Activated CD8-positive, alpha-beta memory T cell treated with anti-CD3 and anti-CD28 coated beads, Interleukin-2, amount 10 ng/mL, durations not matched to agents 7 days and 5 days (primary cell): ENCODE measurements at places on chromosomes 6 and 20.

GRCh38 chr6:4925580-4925979, 78.3 kb downstream of the RPP40 start:
- peaks cover 22% of the 10 kb centered on the region for H3K4me1 ChIP-seq
- H3K4me3 ChIP-seq: no peak overlapping the region
- H3K27me3 ChIP-seq: no peaks in the 10 kb centered on the region
- peaks cover 8% of the 10 kb centered on the region for H3K36me3 ChIP-seq
- no peak for DNase-seq
- no peak overlapping the region for H3K27ac ChIP-seq

- H3K4me3 ChIP-seq: no peak overlapping the region
- H3K4me1 ChIP-seq: no peaks in the 10 kb centered on the region
- DNase-seq: no peak
- H3K27ac ChIP-seq: no peak overlapping the region
- peaks cover 20% of the 10 kb centered on the region for H3K27me3 ChIP-seq
Observed at GRCh38 chr6:136945711-136946121, 23.6 kb downstream of the SLC35D3 start.

GRCh38 chr6:48111143-48111506, at the start of gene PTCHD4:
PTCHD4 (minus strand) TSS chr6:48111197; CDS start chr6:48068957, 42,240 bp downstream.
- DNase-seq: no peak
- H3K4me1 ChIP-seq: no peaks in the 10 kb centered on the region
- no peaks in the 10 kb centered on the region for H3K27me3 ChIP-seq
- no peak within 1 kb of the TSS for H3K27ac ChIP-seq

DNA sequence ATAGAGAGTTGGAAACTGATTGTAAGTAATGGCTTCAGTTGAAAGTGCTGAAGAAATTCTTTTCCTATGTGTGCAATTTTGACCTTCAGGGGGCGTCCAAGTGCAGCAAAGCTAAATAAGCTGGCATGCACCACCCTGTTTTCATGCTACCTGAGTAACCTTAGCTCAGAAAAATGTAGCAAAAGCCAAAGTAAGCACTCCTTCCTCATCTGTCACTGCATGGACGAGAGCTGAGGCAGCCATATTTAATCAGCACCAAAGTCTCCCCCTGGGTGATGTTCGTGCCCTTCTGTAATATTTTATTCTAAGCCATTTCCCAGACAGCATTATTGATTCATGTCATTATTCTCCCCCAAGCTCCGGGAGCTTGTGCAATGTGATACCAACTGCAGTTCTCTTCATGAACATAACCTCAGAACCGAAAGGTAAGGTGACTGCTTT, 123.1 kb downstream of the RPS12 start:
- H3K27ac ChIP-seq: no peak overlapping the region
- DNase-seq: peak; percentile 50
- no peaks in the 10 kb centered on the region for H3K4me1 ChIP-seq
- H3K4me3 ChIP-seq: no peak overlapping the region
- no peaks in the 10 kb centered on the region for H3K36me3 ChIP-seq

DNA sequence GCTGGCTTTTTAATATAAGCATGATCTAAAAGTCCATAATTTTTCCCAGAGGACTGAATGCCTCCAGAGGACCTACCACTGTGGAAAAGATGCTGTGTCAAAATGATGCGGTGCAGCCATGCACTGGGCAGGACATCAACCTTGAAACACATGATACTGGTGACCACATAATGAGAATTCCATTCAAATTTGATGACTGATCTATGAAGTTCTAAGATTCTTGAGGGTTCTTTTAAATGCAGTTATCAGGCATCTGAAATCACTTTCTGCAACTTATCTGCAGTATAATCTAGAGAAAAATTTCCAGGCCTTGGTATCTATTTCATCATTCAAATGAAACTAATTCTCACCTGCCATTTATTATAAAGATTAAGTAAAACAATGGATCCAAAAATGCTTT, 15.0 kb upstream of the MARCKS start:
- H3K27me3 ChIP-seq: peaks cover 19% of the 10 kb centered on the region
- no peaks in the 10 kb centered on the region for H3K36me3 ChIP-seq

GRCh38 chr6:121354764-121355163, 20.5 kb upstream of the TBC1D32 start:
- H3K4me3 ChIP-seq: no peak overlapping the region
- no peaks in the 10 kb centered on the region for H3K4me1 ChIP-seq
- H3K27me3 ChIP-seq: peaks cover 30% of the 10 kb centered on the region
- no peak for DNase-seq
- no peak overlapping the region for H3K27ac ChIP-seq
- no peaks in the 10 kb centered on the region for H3K36me3 ChIP-seq

GRCh38 chr6:22883061-22883717, 313.8 kb downstream of the HDGFL1 start:
- no peak for DNase-seq
- no peak overlapping the region for H3K4me3 ChIP-seq
- no peak overlapping the region for H3K27ac ChIP-seq
- no peaks in the 10 kb centered on the region for H3K27me3 ChIP-seq
- H3K36me3 ChIP-seq: no peaks in the 10 kb centered on the region

DNA sequence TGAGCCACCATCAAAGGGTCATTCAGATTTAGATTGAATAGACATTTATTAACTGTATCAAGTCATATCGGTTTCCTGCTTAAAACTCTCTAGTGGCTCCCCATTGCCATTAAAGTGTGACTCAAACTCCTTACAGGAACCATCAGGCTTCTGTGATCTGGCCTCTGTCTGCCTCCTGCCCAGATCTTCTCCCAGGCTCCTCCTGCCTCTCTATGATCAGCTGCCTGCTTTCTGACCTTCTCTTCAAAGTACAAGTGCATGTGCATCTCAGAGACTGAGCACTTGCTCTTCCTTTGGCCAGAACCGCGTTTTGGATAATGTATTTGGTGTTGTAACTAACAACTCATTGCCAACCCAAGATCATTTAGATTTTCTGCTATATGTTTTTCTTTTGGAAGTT, 52.7 kb downstream of the IL20RA start:
- no peaks in the 10 kb centered on the region for H3K36me3 ChIP-seq
- DNase-seq: no peak
- H3K4me3 ChIP-seq: no peak overlapping the region
- peaks cover 7% of the 10 kb centered on the region for H3K4me1 ChIP-seq

DNA sequence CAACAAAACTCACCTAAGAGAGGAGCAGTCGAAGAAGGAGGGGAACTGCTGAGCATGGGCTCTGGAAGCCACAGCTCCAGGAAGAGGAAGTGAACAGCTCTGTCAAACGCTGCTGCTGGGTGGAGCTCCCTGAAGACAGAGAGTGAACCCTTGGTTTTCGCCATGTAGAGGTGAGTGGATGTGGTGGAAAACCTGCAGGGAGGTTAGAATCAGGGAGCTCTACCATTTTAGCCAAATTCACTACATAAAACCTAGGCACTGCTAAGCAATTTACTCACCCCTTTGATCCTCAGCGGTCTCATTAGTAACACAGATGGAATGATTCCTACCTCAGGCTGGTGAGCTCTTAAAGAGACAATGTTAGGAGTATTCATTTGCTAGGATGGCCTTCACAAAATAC, 19.4 kb upstream of the TFAP2A start:
- peaks cover 17% of the 10 kb centered on the region for H3K4me1 ChIP-seq
- H3K36me3 ChIP-seq: peaks cover 2% of the 10 kb centered on the region
- H3K27ac ChIP-seq: no peak overlapping the region
- peaks cover 14% of the 10 kb centered on the region for H3K27me3 ChIP-seq

DNA sequence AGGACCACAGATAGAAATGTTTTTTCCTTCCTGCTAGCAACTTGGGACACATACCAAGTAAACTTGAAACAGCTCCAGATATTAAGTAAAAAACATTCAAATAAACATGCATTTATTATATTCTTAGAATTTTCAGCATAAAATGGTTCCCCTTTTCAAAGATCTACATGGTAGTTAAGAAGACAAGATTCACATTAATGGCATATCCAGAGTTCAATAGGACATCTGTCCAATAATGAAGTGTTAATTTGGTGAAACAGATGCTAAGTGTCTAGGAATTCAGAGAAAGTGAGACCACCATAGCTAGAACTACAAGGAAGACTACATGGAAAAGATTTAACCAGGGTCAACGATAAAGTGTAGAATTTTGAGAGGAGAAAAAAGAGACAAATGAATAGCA, 184.9 kb downstream of the COL12A1 start:
- DNase-seq: no peak
- no peaks in the 10 kb centered on the region for H3K36me3 ChIP-seq
- H3K4me1 ChIP-seq: no peaks in the 10 kb centered on the region

GRCh38 chr6:118875672-118876071, 18.3 kb upstream of the ASF1A start:
- no peak overlapping the region for H3K4me3 ChIP-seq
- H3K4me1 ChIP-seq: peaks cover 16% of the 10 kb centered on the region

- DNase-seq: no peak
- H3K4me1 ChIP-seq: peaks cover 3% of the 10 kb centered on the region
- no peak overlapping the region for H3K27ac ChIP-seq
- H3K27me3 ChIP-seq: no peaks in the 10 kb centered on the region
- peaks cover 16% of the 10 kb centered on the region for H3K36me3 ChIP-seq
Observed at GRCh38 chr6:109194880-109195279, 99.6 kb downstream of the CEP57L1 start.

DNA sequence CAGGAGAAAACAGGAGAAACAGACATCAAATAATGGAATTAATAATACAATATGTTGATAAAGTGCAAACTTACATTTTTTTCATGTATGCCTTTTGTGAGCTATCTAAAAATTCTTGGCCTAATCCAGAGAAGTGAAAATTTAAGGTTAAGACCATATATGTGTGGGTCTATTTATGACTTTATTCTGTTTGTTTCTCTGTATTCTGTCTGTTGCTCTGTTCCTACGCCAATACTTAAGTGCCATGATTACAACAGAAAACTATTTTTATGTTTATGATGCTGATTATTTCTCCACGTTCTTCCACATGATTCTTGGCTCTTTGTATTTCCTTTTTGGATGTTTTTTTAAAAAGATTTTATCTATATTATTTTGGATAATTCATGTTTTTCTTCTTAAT, 109.6 kb upstream of the MAP3K4 start:
- no peak overlapping the region for H3K4me3 ChIP-seq
- H3K36me3 ChIP-seq: no peaks in the 10 kb centered on the region
- DNase-seq: no peak
- H3K4me1 ChIP-seq: no peaks in the 10 kb centered on the region
- H3K27me3 ChIP-seq: peaks cover 12% of the 10 kb centered on the region

DNA sequence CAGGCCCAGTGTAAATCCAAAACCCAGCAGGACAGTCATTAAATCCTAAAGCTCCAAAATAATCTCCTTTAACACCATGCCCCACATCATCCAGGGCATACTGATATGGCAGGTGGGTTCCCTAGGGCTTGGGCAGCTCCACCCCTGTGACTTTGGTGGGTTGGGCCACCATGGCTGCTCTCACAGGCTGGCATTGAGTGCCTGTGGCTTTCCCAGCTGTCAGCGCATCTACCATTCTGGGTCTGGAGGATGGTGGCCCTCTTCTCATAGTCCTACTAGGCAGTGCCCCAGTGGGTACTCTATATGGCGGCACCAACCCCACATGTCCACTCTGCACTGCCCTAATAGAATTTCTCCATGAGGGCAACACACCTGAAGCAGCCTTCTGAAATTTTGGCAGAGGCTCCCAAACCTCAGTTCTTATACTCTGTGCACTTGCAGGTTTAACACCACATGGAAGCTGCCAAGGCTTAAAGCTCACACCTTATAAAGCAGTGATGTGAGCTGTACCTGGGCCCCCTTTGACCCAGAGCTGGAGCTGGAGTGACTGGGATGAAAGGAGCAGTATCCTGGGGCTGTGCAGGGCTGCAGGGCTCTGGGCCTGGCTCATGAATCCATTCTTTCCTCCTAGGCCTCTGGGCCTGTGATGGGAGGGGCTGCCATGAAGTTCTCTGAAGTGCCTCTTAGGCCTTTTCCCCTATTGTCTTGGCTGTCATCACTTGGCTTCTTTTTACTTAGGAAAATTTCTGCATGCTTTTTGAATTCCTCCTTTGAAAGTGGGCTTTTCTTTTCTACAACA, 765.5 kb upstream of the EPHA7 start:
- no peaks in the 10 kb centered on the region for H3K36me3 ChIP-seq
- H3K4me3 ChIP-seq: no peak overlapping the region
- no peaks in the 10 kb centered on the region for H3K4me1 ChIP-seq
- DNase-seq: no peak

- H3K4me1 ChIP-seq: peaks cover 8% of the 10 kb centered on the region
- peaks cover 25% of the 10 kb centered on the region for H3K27me3 ChIP-seq
- DNase-seq: no peak
- no peak overlapping the region for H3K27ac ChIP-seq
- no peak overlapping the region for H3K4me3 ChIP-seq
Observed at GRCh38 chr6:143034689-143035334, 25.9 kb upstream of the AIG1 start.

- DNase-seq: no peak
- H3K4me3 ChIP-seq: no peak overlapping the region
- no peaks in the 10 kb centered on the region for H3K36me3 ChIP-seq
- H3K27ac ChIP-seq: no peak overlapping the region
- no peaks in the 10 kb centered on the region for H3K4me1 ChIP-seq
- H3K27me3 ChIP-seq: peaks cover 14% of the 10 kb centered on the region
Observed at GRCh38 chr6:163327921-163328320, 86.6 kb upstream of the QKI start.

- no peak overlapping the region for H3K4me3 ChIP-seq
- DNase-seq: no peak
- peaks cover 4% of the 10 kb centered on the region for H3K27me3 ChIP-seq
- peaks cover 9% of the 10 kb centered on the region for H3K4me1 ChIP-seq
- no peak overlapping the region for H3K27ac ChIP-seq
- H3K36me3 ChIP-seq: peaks cover 12% of the 10 kb centered on the region
Observed at GRCh38 chr6:45815466-45816125, 200.1 kb downstream of the CLIC5 start.

- no peaks in the 10 kb centered on the region for H3K27me3 ChIP-seq
- no peak overlapping the region for H3K4me3 ChIP-seq
- DNase-seq: no peak
- H3K36me3 ChIP-seq: peaks cover 47% of the 10 kb centered on the region
Observed at GRCh38 chr20:483815-484644, 21.7 kb upstream of the TBC1D20 start.

DNA sequence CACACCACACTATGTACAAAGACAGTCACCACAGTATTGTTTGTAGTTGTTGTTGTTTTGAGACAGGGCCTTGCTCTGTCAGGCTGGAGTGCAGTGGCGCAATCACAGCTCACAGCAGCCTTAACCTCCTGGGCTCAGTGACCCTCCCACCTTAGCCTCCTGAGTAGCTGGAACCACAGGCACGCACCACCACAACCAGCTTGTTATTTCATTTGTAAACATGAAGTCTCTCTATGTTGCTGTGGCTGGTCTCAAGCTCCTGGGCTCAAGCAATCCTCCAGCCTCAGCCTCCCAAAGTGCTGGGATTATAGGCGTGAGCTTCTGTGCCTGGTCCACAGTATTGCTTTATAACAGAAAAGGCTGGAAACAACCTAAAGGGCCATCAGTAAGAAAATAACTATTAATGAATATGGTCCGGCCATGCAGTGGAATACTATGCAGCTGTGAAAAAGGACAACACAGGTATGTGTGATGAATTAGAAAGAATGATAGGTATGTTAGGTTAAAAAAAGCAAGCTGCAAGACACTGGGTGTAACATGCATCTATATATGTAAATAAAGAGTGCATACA, 30.0 kb upstream of the PTGIS start:
- peaks cover 49% of the 10 kb centered on the region for H3K36me3 ChIP-seq
- H3K27me3 ChIP-seq: no peaks in the 10 kb centered on the region
- no peak overlapping the region for H3K4me3 ChIP-seq
- DNase-seq: no peak
- H3K4me1 ChIP-seq: peaks cover 72% of the 10 kb centered on the region

GRCh38 chr6:89357390-89357789, 4.9 kb upstream of the UBE2J1 start:
- H3K4me3 ChIP-seq: peak overlapping the region; percentile 77
- peak overlapping the region; percentile 95 for H3K27ac ChIP-seq
- peaks cover 57% of the 10 kb centered on the region for H3K4me1 ChIP-seq
- DNase-seq: peak; percentile 52
